ENCODE measurements at places on chromosomes 3 and 15.

- DNase-seq = no peak
These were observed 141.9 kb upstream of the TNIK start for GRCh38 chr3:171602072-171602471.

DNA sequence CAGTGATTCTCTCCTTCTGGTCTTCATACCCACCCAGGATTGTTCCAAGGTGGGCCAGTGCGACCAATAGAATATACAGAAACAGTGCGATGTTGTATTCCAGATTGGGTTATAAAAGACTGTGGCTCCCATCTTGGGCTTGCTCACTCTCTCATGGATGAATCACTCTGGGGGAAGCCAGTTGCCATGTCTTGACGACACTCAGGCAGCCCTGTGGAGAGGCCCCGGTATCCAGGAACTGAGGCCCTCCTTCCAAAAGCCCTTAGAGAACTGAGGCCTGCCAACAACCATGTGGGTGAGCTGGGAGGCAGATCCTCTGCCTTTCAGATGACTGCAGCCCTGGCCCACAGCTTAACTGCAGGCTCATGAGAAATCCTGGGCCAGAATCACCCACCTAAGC is 57.2 kb downstream of the SH3GL3 start:
- DNase-seq = no peak

GRCh38 chr3:97021778-97022177 is 207.4 kb downstream of the EPHA6 start:
- no peak for DNase-seq

GRCh38 chr3:40846451-40846850 is 321.7 kb downstream of the ZNF621 start:
- DNase-seq = no peak

DNA sequence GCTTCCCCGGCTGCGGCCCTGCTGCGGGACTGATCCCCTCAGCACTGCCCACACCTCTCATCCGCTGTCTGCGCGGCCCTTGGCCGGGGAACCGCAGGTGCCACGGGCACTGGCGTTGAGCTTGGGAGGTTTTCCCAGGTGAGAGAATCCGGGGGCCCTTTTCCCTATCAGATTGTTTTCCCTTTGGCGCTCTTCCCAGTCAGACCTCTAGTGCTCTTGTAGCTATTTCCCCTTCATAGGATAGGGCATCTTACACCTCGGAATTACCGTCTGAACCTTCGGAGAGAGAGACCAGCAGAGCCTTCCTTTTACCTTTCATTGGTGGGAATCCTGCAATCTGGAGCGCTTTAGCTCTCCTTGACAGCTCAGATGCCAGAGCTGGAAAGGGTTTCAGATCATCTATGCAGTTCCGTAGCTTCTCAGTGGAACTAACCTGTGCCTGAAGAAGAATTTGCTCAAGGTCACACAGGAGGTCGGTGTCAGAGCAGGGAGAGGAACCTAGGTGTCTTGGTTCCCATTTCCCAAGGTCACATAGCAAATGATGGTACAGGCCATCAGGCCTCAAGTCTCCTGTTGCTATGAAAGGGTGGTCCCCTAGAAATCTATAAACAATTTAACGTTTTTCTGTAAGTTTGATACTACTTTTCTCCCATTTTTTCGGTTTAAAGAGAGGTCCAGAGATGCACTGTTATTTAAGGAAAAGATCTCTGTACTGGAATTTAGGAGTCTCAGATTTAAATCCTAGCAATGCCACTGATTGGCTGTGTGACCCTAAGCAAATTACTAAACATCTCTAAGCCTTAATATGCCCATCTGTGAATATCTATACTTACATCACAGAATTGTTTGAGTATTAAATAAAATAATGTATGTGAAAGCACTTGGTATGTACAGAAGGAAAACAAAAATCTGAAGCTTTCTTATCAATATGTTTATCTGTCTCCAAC is 916 bp downstream of the IDH3A start:
- no peak for DNase-seq

DNA sequence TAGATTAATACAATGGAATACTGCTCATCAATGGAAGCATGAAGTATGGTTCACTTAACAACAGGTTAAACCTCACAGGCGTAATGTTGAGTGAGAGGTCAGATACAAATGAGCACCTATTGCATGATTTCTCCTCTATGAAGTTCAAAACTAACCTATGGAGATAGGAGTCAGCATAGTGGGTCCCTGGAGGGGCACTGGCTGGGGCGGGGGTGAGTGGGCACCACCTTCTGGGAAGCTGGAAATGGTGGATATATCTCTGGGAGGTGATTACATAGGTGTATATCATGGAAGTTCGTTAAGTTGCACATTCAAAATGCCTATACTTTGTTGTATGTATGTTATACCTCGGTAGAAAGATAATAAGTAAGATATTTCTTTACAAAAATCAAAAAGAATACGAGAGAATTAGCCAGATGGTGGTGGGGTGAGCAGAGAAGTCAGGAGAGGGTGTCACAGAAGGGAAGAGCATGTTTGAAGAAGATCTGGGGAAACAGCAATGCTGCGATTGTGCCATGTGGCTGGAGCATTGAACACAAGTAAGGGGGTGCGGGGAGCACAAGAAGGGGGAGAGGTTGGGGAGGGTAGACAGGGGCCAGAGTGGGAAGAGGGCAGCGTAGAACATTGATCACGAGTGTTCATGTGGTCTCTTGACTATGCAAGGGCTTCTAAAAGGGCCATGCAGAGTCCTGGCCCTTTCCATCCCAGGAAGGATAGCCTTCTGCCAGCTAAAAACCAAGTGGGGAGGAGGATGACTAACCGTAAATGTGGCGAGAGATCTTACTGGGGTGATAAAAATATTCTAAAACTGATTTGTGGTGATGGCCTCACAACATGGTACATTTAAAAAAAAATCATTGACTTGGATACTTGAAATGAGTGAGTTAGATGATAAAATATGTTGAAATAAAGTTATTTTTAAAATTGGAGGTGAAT is 30.2 kb downstream of the ITGA11 start:
- DNase-seq = no peak

GRCh38 chr15:51368751-51369450 is 27.4 kb downstream of the GLDN start:
- no peak for DNase-seq

GRCh38 chr15:85950101-85950500 is 129.6 kb upstream of the AGBL1 start:
- DNase-seq = no peak

- no peak for DNase-seq
These were observed 20.4 kb downstream of the CD200 start for GRCh38 chr3:112353365-112353764.

- DNase-seq = no peak
These were observed 436.0 kb upstream of the NR2F2 start for GRCh38 chr15:95894407-95894956.

- DNase-seq = no peak
These were observed 3.6 kb downstream of the ONECUT1 start for GRCh38 chr15:52786436-52787122.

- DNase-seq = no peak
These were observed 26.8 kb downstream of the RAB6B start for GRCh38 chr3:133868758-133869475.

GRCh38 chr15:70271422-70272088 is 173.8 kb upstream of the TLE3 start:
- no peak for DNase-seq

GRCh38 chr3:22779737-22780136 is 423.4 kb upstream of the UBE2E2 start:
- no peak for DNase-seq

- no peak for DNase-seq
These were observed 19.9 kb downstream of the NOX5 start for GRCh38 chr15:69034352-69034751.

- DNase-seq = no peak
These were observed 654.9 kb upstream of the GBE1 start for GRCh38 chr3:82416349-82416748.

DNA sequence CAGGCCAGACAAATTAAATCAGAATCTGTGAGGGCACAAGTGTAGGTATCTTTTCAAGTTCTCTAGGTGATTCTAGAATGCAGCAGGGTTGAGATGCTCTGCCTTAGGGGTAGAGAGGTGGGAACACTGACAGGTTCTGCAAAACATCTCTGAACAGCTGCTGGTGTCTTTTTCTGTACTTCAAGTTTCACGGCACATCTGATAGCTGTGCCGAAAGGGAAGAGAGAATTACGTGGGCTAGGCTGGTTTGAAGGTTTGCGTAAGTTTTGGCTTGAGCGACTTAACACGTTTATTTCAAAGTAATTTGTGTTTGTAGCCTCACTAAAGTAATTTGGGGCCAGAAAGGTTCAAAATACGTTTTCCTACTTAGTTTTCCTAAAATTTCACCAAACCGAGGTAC is 22.5 kb downstream of the PXK start:
- DNase-seq = no peak

DNA sequence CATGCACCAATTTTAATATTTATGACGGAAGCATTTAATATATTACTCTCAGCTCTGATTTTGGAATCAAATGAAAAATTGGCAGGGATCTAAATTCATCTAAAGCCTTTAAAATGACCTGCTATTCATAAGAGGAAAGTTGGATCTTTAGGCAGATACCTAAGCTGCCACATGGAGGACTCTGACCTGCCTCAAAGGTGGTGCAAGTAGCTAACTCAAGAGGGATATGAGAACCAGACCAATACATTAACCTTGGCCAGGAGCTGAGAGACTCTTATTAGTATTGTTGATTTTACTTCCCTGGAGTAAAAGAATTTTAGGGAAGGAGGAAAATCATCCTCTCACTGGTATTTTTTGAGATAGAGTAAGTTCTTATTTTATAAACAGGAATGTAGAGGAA is 17.7 kb downstream of the ZNF654 start:
- no peak for DNase-seq

DNA sequence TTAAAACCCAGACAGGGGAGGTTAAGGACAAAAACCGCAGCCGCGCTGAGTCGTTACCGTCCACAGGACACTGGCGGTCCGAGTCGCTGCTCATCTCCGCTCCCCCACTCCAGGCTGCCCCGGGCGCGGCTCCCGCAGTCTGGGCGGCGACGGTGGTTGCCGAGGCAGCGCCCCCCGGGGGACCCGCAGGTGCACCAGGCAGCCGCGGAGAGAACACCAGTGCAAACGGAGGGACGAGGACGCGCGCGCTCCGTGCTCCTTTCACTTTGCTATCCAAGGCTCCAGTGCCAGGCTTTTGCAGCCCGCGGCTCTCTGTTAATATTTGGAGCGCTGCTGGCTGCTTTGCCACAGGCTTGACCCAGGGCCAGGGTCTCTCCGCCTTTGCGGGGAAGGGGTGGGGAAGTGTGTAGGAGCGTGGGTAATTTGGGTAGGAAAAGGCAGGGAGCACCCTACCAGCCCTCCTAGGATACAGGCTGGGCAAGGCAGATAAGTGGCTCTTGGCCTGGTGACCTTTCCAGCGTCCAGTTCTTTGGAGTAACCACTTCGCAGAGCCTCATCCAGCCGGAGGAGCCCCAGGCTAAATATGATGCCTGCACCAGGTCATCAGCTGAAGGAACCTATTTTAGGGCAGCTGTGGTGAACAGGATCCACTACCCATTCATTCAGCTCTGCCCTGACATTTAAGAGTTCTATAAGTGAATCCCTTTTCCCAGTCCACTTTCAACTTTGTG is at the start of gene GADL1:
GADL1 (minus strand) TSS at position 141 of the 731 bp plus-strand sequence; CDS start at position 94, 47 bp downstream.
- no peak for DNase-seq

GRCh38 chr15:75195122-75195765 is 6.4 kb upstream of the C15orf39 start:
- DNase-seq = no peak
